ENCODE measurements at places on chromosomes 5 and 9.

DNA sequence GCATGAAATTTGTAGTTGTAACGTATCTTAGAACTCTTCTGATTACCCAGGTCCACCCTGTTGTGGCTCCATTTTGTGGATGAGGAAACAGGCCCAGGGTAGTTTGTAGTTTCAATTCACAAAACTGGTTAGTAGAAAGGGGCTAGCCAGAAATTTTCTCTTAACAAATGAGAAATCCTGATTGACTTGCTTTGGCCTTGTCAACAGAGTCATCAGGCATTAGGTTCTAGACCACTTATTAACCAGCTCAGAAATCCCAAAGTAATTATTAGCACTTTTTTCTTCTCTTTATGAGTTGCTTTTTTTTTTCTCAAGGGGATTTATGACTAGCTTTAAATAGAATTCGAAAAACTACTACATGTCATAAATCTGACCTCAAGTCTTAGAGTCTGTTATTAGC, 160.2 kb downstream of the SH3GL2 start:
- no peak for DNase-seq

- DNase-seq = no peak
These were observed 5.7 kb downstream of the WHRN start for GRCh38 chr9:114499528-114499927.

GRCh38 chr5:145960166-145960565, 23.8 kb downstream of the SH3RF2 start:
- no peak for DNase-seq

DNA sequence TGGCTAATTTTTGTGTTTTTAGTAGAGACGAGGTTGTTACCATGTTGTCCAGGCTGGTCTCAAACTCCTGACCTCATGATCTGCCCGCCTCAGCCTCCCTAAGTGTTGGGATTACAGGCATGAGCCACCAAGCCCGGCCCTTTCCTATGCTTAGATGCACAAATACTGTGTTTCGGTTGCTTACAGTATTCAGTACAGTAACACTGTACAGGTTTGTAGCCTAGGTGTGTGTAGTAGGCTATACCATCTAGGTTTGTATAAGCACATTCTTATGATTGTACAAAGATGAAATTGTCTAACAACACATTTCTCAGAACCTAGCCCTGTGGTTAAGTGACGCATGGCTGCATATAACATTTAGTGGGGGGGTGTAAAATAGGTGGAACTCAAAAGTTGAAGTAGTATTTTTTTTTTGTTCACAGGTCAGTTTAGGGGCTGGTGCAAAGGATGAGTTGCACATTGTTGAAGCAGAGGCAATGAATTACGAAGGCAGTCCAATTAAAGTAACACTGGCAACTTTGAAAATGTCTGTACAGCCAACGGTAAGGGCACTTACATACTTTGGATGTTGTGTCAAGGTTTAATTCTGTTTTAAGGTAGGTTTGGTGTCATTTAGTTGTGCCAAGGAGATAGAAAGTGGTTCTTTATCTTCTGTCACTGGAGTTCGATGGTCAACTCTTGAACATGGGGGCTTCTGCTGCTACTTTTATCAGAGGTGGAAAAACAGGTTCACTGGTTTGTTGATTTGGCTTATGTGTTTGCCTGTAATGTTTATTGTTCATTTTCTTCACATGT, 3.4 kb downstream of the NPM1 start:
- DNase-seq = no peak

Measured in T-helper 9 cell (primary cell).